ENCODE measurements at places on chromosomes 16 and 17.

GRCh38 chr16:20114356-20114755 is 40.7 kb upstream of the GPR139 start:
- no peak for DNase-seq

- DNase-seq = peak; percentile 17
These were observed 1.1 kb downstream of the RAI1 start for GRCh38 chr17:17682293-17682736.

GRCh38 chr17:11825572-11826209 is 171.6 kb downstream of the ZNF18 start:
- no peak for DNase-seq

GRCh38 chr16:75382611-75383010 is 50.7 kb downstream of the CFDP1 start:
- DNase-seq = no peak

- no peak for DNase-seq
These were observed 4.6 kb upstream of the STAT3 start for GRCh38 chr17:42392692-42393415.

GRCh38 chr16:7137560-7138330 is 194.9 kb upstream of the RBFOX1 start:
- DNase-seq = no peak

- DNase-seq = peak; percentile 58
These were observed 3.2 kb upstream of the METRN start for GRCh38 chr16:711548-712320.

GRCh38 chr16:57141822-57142631 is 43.8 kb downstream of the PSME3IP1 start:
- DNase-seq = no peak
